ENCODE measurements at places on chromosomes 12 and 14.
A peak's percentile ranks its signal among the peaks of the same experiment; 100 is the strongest.

- DNase-seq: no peak
These were observed 19.0 kb upstream of the KRAS start for GRCh38 chr12:25269701-25270100.

- no peak for DNase-seq
These were observed 889.1 kb downstream of the AACS start for GRCh38 chr12:125954362-125954761.

GRCh38 chr14:34642595-34642994 lies 12.6 kb upstream of the SNX6 start:
- DNase-seq: no peak

GRCh38 chr14:29320286-29320685 lies 553.7 kb downstream of the FOXG1 start:
- DNase-seq: no peak

DNA sequence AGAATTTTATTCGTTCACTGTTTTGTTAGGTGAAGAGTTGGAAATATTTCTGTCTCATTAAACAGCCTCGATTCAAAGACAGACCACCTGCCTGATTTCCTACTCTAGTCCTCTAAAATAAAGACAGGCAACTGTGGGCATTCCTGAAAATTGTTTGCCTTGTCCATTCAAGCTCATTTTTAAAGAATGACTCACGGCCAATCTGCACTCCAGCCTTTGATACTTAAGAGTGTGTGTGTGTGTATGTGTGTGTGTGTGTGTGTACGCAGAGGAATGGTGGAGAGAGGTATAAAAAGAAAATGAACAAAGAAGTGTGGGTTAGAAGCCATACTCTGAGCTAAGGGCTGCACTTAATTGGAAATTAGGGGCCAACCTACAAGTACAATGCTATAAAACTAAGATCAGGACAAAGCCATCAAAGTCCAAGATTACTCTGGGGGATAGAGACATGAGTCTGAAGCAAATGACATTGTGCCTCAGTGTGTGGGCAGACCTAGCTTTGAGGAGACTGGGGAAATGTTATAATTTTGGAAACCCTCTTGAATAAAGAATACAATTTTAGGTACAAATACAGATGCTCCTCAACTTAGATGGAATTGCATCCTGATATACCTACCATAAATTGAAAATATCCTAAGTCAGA lies 45.6 kb upstream of the SOCS2 start:
- DNase-seq: no peak

DNA sequence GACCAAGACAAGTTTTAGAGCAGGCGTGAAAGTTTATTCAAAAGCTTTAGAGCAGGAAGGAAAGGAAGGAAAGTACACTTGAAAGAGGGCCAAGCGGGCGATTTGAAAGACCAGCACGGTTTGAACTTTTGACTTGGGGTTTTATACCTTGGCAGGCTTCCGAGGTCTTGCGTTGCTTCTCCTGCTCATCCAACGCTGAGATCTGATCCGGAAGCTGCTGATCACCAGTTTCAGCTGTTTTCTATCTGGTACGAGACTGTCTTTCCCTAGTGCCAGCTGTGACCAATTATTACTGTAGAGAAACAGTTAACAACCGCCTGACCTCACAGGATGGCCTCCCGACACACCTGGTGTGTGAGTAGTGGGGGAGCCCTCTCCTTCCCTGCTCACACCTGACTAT lies 20.6 kb upstream of the SNRPF start:
- no peak for DNase-seq

DNA sequence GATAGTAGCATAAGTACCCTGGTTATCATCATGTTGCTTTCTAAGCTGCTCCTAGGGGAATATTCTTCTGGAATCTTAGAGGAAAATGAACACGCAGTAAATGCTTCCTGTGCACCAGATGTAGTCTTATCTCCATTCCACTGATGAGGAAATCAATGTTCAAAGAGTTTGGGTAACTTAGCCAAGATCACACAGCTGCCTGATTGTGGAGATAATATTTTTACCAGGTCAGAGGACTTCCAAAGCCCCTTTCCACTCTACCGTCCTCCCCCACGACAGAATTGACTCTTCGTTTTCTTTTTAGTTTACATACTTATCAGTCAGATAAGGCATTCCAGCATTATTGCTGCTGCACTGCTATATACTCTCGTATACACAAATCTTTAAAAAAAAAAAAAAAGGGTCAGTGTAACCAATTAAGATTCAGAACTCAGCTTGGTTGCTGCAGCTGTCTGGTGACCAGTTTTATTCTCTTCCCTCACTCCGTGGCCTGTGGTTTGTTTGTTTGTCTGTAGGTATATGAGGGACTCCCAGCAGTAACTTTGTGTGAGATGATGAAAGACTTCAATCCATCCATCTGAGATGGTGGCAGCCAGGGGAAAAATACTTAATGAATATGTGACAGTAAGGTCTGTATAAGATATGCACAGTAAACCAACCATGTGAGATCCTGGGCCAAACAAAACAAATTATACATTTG lies 110.5 kb downstream of the TGFB3 start:
- no peak for DNase-seq

DNA sequence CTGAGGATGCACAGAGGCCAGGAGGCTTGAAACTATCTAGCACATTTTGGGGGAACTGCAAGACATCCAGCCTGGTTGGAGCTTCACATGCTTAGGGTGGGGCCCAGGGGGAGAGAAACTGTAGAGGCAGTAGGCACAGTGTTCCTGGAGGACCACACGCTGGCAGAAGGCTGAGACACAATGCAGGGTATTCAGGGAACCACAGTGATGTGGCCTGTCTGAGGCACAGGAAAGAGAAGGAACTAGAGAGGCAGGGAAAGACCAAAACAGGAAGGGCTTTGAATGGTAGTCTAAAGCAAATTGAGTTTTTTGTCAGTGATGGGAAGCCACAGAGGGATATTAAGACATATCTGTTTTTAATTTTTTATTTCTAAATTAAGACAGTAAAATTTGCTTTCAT lies 100.2 kb upstream of the PRICKLE1 start:
- DNase-seq: no peak

DNA sequence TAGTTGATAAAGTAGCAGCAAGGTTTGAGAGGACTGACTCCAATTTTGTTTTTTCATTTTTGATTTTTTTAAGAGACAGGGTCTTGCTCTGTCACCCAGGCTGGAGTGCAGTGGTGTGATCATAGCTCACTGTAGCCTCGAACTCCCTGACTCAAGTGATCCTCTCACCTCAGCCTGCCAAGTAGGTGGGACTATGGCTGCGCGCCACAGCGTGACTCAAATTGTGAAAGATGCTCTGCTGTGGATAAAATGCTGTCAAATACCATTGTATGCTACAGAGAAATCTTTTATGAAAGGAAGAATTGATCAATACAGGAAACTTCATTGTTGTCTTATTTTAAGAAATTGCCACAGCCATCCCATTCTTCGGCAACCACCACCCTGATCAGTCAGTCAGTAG lies 48.3 kb downstream of the SCN8A start:
- no peak for DNase-seq

- DNase-seq: no peak
These were observed 147.1 kb downstream of the MED13L start for GRCh38 chr12:116130431-116130830.

GRCh38 chr12:49233842-49234526 lies 30.9 kb upstream of the TUBA1C start:
- DNase-seq: peak; percentile 67

DNA sequence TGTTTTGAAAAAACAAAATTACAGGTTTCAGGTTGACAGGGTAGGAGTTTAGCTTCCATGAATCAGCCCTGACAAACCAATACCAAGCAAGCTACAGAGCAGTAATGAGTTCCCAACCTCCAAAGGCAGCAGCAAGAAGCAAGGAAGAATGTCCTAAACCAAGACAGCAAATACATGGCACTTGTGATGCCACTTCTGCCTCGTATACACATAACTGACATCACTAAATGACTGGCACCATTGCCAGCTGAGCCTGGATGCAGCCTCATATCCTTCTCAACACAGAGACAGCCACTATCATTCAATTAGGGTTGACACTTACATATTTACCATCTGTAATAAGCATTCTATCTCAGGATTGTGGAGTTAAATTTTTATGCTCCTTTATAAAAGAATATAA lies 35.0 kb upstream of the MDM1 start:
- DNase-seq: no peak

DNA sequence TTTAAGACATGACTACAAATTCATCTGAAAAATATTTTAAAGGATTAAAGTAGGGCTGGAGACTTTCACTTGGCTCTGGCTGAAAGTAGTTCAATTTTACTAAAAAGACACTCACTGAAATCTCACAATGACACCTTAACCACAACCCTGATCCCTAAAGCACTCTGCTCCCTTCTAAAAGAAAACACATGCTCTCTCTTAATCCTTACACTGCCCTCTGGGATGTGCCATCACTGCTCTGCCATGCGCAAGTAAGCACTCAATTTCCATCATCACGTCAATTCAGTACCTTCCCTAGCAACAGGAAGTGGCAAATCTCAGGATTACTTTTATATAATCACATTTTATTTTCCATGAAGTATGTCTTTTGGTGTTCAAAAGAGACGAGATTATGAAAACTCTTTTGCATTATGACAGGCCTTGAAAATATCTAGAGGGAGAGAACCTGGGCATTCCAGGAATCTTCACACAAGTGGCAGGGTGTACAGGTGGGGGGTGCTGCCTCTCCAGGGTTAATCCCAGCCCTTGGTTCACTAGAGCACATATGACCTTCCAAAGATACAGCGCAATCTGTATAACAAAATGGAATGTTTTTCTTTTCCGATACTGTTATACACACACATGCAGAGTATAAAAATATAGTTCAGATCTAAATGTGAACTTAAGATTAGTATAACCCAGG lies 7.3 kb downstream of the ATG14 start:
- no peak for DNase-seq

- DNase-seq: no peak
These were observed 1.6 kb downstream of the CRIP2 start for GRCh38 chr14:105476097-105476830.

DNA sequence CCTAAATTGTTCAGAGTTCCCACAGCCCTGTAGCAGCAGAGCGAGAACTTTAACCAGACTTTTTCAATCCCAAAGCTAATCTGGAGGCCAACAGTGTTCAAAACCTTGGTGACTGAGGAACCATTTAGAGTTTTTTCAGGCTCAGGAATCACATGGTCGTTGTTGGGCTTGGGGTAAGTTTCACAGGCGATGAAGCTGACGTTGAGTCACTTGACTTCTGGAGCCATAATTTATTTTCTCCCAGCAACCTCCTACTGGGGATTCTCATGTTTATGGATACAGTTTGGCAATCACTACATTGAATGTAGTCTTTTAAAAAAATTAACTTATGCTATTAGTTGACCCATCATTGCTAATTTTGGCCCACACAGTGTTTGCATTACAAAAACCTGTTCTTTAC lies 34.5 kb downstream of the SSPN start:
- DNase-seq: no peak

DNA sequence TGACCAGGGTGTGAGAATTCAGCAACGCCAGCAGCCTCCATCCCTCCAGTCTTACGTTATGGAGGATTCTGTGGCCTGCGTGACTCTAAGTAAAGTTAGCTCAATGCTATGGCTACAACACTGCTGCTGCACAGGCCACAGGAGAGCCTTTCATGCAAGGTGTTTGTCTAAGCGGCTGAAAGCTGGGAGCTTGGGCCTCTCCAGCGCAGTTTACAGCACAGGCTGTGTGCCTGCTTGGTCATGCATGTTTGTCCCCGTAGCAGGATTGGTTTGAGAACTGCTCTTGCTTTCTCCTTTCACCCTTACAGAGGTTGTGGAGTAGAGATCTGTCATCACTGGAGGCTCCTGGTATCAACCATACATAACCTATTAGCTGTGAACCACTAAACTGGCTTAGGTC lies 113.1 kb upstream of the TMCC3 start:
- DNase-seq: no peak

GRCh38 chr12:88503281-88503703 lies 77.0 kb downstream of the KITLG start:
- DNase-seq: no peak

DNA sequence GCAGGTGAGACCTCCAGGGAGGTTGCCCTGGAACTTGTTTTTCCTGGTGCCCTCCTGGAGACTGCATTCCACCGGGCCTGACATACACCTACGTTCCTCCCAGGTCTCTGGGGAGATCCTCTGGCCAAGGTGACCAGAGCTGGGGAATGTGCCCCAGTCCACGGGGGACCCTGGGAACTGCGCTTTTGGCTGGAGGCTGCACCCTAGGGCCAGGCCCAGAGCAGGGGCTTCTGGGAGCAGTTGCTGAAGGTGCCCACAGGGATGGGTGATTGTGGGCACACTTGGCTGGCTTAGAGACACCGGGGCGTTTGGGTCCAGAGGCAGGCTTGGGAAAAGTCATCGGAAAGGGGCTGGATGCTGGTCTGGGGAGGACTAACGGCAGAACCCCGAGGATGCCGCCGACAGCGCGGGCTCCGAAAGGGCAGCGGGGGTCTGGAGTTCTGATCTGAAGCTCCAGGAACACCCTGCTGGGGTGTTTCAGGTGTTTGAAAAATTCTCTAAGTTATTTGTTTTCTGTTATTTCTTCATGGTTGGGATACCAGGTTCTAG lies 36.5 kb upstream of the TDRD9 start:
- DNase-seq: no peak

DNA sequence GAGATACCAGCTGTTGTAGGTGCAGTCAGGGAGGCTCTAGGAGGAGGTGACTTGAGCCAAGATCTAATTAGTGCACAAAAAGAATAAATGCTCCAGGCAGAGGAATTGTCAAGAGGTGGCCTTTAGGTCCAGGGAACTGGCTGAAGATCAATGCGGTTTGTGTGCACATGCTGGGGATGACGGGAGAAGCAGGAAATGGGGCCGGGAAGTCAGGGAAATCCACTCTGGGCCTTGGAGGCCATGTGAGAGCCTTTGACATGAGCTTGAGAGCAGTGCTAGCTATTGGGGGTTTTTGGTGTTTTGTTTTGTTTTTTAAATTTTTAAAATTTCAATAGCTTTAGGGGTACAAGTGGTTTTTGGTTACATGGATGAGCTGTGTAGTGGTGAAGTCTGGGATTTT lies 67.4 kb downstream of the MVK start:
- no peak for DNase-seq

DNA sequence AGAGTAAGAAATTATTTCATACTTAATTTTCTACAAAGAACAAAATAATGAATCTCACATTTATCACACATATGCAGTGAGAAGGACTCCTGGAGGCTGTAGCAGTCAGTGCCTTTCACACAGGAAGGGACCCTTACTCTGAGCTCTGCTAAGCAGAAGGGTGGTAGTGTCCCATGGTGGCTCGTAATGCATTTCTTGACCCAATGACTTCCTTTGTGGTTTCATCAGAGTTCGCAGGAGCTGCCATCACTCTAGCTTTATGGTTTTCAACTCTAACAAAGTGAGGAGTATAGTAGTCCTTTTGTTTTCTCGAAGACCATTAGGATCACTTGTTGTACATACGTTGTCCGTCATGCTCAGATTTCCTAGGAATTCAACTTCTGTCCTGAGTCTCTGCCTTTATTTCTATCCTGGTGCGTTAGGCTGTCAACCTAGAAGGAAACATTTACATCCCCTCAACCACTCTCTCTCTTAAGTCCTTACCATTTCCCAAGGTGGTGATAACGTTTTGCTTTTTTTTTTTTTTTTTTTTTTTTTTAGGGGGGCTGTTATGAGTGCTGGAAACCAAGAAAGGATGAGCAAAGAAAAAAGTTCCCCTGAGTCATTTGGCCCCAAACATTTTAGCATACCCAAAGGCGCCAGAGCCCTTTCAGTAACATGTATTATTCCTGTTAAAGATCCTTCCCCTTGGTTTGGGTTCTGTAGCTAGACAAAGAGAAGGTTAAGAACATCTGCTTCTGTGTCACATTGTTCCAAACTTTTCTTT lies 37.2 kb downstream of the GABARAPL1 start:
- no peak for DNase-seq

- DNase-seq: no peak
These were observed 38.5 kb downstream of the CCDC92 start for GRCh38 chr12:123934016-123934620.
